ENCODE measurements at places on chromosomes 7 and 10. TPM values are rescaled to one million over a fixed set of nuclear protein-coding genes. Genes with fewer than 3 reads are reported as not detected.

- no peak overlapping the region for H3K27ac ChIP-seq
- H3K36me3 ChIP-seq, result no peaks in the 10 kb centered on the region
- H3K27me3 ChIP-seq, result no peaks in the 10 kb centered on the region
- H3K4me1 ChIP-seq, result peaks cover 53% of the 10 kb centered on the region
These were observed 6.4 kb downstream of the UBTD1 start for GRCh38 chr10:97505152-97505551.

The KIN gene
- 6.2 TPM for total RNA-seq

The ATP6V1F gene
- 108 TPM for total RNA-seq

The FGFR2 gene
- total RNA-seq, result 0.23 TPM

DNA sequence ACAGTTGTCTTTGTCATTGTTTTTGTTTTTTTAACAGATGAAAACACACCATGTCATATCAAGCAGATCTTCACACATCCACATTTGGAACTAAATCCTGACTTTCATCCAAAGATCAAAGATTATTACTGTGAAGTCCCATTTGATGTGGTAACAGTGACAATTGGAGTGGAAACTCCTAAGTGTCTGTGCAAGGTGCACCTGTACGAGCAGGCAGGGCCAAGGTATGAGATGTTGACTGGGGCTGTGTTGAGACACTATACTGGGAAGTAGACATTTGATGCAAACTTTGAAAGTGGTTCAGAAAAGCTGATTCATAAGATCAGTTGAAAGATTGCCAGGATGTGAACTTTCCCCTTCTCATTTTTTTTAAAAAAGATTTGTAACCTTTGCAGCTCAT, 152.3 kb downstream of the CPED1 start:
- H3K4me1 ChIP-seq, result no peaks in the 10 kb centered on the region
- no peak overlapping the region for H3K27ac ChIP-seq
- H3K27me3 ChIP-seq, result no peaks in the 10 kb centered on the region
- H3K36me3 ChIP-seq, result peaks cover 89% of the 10 kb centered on the region
- no peak for DNase-seq
- H3K4me3 ChIP-seq, result no peak overlapping the region

DNA sequence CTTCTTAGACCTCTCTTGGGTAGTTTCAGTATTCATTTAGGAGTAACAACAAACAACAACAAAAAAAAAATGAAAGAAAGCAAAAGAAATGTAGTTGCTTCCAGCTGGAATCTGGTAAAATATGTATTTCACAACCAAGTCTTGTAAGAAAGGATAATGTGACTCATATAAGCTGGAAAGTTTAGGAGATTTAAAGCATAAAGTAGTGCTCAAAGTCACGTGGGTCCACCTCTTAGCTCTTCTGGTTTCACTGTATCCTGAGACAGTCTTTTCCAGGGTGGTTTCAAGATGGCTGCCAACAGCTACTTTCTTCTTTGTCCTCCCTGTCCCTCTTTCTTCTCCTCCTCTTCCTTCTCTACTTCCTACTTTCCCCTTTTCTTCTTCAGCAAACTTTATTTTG, 69.5 kb upstream of the CDK13 start:
- no peaks in the 10 kb centered on the region for H3K4me1 ChIP-seq
- no peak overlapping the region for H3K4me3 ChIP-seq
- H3K27ac ChIP-seq, result no peak overlapping the region
- no peaks in the 10 kb centered on the region for H3K36me3 ChIP-seq

DNA sequence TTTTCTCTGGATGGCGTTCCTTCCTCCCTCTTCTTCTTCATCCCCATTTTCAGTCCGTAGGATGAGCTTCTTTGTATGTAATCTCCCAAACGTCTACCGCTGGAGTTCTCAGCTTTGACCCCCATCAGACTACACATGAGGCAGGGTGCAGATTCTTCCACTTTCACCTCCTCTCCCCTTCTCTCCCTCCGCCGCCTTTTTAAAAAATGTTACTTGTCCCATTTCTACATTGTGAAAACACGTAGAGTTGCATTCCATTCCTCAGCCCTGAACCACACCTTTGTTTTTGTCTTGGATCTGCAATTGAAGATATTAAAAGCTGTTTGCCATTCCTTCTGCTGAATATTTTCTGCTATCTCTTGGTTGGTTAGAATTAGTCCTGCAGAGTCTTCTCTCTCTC, 6.2 kb downstream of the ADIRF start:
- no peak for DNase-seq
- H3K4me3 ChIP-seq, result no peak overlapping the region
- H3K4me1 ChIP-seq, result peaks cover 46% of the 10 kb centered on the region
- peak overlapping the region; percentile 15 for H3K27ac ChIP-seq
- no peaks in the 10 kb centered on the region for H3K27me3 ChIP-seq

The KIFBP gene
- 66.1 TPM for total RNA-seq

- H3K27ac ChIP-seq, result no peak overlapping the region
- no peak for DNase-seq
- peaks cover 21% of the 10 kb centered on the region for H3K4me1 ChIP-seq
These were observed 42.1 kb upstream of the RASGEF1A start for GRCh38 chr10:43308986-43309385.

The CHAT gene
- total RNA-seq, result not detected

The AKR1C1 gene
- total RNA-seq, result 21.3 TPM

DNA sequence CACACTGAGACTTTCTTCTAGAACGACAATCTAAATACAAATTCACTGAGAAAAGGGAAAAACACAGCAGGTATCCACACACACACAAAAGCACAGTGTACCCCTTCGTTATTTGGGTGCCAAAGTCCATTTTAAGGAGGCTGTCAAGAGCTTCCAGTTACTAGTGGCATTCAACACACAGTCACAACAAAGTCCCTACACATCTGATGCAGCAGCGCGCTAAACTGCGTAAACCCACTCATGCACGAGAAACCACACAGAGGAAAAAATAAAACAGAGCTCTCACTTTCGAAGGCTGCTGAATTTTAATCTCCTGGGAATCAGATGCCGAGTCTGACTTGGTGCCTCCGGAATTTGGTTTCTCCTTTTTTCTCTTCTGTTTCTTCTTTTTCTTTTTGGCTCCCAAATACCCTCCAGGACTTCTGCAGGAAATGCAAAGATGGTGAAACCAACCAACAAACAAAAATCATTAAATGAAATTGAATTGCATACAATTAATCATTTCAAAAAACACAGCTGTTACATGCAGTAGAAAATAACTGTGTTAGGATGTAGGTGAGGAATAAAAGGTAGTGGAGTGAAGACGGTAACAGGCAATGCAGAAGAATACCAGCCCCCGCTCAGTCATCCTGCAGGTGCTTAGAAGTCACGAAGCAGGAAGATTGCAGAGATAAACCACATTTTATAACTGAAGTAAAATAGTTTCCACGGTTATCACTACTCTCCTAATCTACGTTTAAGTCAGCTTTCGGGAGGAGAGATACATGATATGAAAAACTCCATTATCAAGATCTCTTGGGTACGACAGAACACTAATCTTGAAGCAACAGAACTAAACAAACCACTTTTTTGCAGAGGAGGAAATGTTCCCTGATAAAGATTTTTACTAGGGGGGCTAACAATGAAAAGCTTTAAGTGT, 27.1 kb downstream of the NMT2 start:
- no peaks in the 10 kb centered on the region for H3K4me1 ChIP-seq
- peaks cover 29% of the 10 kb centered on the region for H3K36me3 ChIP-seq
- H3K27ac ChIP-seq, result no peak overlapping the region
- no peak for DNase-seq
- no peak overlapping the region for H3K4me3 ChIP-seq

The SPDYE9 gene
- not detected for total RNA-seq

DNA sequence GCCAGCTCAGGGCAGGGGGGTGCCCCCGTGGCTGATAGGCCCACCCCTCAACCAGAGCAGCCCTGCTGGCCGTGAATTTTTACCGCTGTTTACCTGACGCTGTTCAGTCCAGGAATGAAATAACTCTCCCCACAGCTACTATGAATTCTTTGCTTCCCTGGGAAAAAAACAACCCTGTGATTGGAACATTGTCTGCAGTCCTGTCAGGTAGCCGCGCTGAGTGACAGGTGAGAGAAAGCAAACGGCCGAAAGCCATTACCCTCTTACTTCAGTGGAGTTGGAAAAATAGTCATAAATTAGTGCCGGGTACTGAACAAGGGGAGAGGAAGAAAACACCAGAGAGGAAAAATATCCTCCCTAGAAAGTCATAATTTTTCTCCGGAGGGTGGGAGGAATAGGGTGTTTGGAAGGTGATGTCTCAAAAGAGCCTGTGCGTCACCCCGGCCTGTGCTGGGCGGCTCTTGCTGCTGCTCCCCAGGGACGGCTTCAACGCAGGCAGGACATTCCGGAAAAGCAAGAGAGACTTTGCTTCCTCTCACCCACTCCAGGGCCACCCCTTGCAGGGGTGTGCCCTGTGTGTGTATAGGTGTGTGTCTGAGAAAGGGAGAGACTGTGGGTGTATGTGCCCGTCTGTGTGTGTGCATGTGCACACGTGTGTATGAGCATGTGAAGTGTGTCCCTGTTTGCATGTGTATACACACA, 69.0 kb downstream of the CDH23 start:
- no peaks in the 10 kb centered on the region for H3K36me3 ChIP-seq
- H3K4me1 ChIP-seq, result no peaks in the 10 kb centered on the region
- H3K4me3 ChIP-seq, result no peak overlapping the region
- no peaks in the 10 kb centered on the region for H3K27me3 ChIP-seq

The TRIM73 gene
- 1.5 TPM for total RNA-seq
